ENCODE measurements at places on chromosomes 2 and 18.
A peak's percentile ranks its signal among the peaks of the same experiment; 100 is the strongest.

GRCh38 chr2:47688561-47688960 lies 94.4 kb upstream of the MSH6 start:
- DNase-seq, result no peak

GRCh38 chr2:46353509-46353908 lies 56.3 kb downstream of the EPAS1 start:
- no peak for DNase-seq

- DNase-seq, result peak; percentile 92
Measured at GRCh38 chr2:39436592-39437521, at the start of gene MAP4K3. Gene MAP4K3, minus strand, starts transcription at chr2:39437285. Its CDS starts 298 bp downstream, at chr2:39436987.

GRCh38 chr2:41922177-41922576 lies 125.6 kb upstream of the PKDCC start:
- DNase-seq, result no peak

GRCh38 chr2:177691177-177691576 lies 298.6 kb downstream of the AGPS start:
- DNase-seq, result no peak

GRCh38 chr2:69945441-69945840 lies 16.0 kb downstream of the ASPRV1 start:
- no peak for DNase-seq

DNA sequence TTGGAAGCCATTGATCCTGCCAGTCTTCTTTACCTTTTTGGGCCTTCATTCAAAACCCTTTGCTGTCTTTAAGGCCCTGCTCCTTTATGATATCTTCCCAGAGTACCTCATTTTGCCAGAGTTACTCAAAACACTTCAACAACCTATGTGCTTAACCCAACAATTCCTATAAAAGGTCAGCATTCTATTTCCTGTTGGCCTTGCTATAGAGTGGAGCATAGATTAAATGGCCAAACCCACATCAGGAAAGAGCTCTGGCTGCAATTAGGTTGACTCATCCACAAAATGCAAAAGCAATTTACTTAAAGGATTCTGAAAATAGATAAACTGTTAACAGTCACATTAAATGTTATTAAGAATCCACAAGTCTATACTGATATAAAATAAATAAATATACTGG lies 21.2 kb downstream of the MRPL33 start:
- no peak for DNase-seq

Data from SHP77 (cell line).